ENCODE measurements at places on chromosomes 3 and 15.

- DNase-seq, result no peak
These were observed 155.6 kb downstream of the SEMA6D start for GRCh38 chr15:47872869-47873432.

DNA sequence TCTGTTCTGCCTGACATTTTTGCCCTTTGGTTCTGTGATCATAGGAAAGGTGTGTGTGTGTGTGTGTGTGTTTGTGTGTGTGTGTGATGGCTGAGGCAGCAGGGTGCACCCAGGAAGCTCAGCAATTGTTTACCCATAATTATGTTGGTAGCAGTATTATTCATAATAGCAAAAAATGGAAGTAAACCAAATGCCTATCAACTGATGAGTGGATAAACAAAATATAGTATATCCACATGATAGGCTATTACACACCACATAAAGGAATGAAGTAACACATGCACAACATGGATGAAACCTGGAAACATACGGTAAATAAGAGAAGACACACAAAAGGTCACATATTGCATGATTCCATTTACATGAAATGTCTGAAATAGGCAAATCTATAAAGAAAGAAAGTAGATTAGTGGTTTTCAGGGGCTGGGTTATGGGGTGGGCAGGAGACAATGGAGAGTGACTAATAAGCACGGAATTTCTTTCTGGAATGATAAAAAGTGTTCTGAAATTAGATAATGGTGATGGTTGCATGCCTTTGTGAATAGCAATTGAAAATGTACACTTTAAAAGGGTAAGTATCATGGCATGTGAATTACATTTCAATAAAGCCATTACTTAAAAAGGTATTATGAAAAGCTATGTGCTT is 167.2 kb downstream of the POLR2M start:
- DNase-seq, result no peak

GRCh38 chr3:14132689-14133088 is 7.8 kb downstream of the TMEM43 start:
- DNase-seq, result no peak

DNA sequence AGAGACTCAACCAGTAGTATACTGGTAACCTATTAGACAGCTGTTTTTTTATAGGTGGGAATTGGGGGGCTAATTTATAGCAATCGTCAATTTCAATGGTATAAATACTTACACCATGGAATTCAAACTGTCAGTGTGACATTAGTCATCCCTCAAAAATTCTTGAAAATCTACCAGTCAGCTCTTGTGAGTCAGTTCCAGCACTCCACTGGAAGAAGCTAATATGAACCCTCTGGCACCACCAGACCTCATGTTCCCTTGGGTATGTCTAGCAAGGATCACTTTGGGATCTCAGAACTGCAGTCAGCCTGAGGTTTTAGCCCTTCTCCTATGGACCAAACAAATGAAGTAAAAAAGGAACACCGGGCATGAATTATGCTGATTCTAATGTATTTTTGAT is 11.8 kb upstream of the UACA start:
- DNase-seq, result no peak

DNA sequence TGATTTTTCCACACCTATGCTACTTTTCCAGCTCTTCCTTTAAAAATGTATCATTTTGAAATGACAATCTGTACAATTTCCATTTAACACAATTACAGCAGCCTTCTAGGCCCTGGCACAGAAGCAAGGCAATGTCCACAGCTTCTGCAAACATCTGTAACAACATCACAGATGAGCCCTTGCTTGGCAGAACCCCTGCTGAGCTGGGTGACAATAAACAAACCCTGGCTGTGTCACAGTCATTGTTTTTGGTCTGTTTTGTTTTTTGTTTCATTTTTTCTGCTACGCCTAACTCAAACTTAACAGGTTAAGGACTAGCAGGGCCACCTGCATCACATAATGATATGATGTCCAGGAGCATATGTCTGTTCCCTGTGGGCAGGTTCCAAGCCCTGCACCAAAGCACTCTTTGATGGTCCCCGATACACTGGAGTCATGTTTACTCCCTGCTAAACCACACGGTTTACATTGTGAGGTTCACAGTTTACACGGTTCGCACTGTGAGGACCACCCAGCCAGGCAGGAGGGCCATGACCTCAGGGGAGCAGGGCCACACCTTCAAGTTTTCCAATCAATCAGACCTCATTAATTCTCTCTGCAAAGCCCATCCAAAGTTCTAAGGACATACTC is 186.8 kb upstream of the CHRNA7 start:
- DNase-seq, result no peak

- DNase-seq, result no peak
These were observed 129.2 kb upstream of the BNIP2 start for GRCh38 chr15:59818336-59818735.

GRCh38 chr15:61517776-61518175 is 288.7 kb upstream of the RORA start:
- DNase-seq, result no peak

DNA sequence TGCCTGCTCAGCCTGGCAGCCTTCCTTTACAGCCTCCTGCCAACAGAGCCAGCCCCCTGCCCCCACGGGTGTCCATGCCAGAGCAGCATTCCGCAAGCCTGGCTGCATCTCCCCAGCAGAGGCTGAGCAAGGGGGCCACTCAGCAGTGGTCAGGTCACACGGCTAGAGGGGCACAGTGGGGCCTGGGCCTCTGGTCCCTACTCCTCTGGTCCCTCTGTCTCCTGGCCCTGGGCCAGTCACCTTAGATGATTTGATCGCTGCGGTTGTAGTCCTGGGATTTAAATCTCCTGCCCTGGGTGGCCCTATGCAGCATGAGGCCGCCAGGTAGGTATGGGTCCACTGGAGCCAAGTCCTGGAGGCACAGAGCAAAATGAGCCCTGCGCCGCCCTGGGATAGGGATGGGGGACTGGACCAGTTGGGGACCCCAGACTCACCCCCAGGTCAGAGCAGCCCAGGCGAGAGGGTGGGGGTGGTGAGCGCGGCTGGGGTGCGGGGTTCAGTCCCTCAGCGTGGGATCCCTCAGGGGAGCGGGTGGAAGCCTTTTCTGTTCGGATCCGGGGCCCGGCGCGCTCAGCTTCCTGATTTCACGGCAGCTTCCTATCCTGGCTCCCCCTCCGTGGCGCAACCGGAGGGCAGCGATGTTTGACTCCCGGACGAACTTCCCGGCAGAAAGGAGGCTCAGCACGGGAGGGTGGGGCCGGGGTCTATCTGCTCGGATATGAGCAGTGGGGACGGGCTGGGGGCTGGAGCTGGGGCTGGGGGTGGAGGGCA is at the start of gene ZBTB47:
TSS of gene ZBTB47 (plus strand) at position 138 of the 771 bp plus-strand sequence. CDS start 4,659 bp downstream, outside the sequence.
- DNase-seq, result no peak

- DNase-seq, result no peak
These were observed 631.3 kb downstream of the NSUN3 start for GRCh38 chr3:94693997-94694640.

DNA sequence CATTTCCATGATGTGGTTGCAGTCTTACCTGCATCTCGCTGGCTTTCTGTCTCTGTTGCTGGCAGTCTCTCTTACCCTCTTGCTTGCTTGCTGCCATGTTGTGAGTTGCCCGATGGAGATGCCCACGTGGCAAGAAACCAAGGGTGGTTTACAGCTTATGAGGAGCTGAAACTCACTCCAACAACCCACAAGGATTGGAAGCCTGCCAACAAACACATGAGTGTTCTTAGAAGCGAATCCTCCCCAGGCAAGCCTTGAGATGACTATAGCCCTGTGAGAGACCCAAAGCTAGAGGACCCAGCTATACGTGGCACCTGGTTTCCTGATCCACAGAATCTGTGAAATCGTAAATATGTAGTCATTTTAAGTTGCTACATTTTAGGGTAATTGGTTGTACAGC is 490.9 kb upstream of the ADAMTS9 start:
- no peak for DNase-seq

- no peak for DNase-seq
These were observed 236.2 kb downstream of the NR1D2 start for GRCh38 chr3:24181256-24181655.

DNA sequence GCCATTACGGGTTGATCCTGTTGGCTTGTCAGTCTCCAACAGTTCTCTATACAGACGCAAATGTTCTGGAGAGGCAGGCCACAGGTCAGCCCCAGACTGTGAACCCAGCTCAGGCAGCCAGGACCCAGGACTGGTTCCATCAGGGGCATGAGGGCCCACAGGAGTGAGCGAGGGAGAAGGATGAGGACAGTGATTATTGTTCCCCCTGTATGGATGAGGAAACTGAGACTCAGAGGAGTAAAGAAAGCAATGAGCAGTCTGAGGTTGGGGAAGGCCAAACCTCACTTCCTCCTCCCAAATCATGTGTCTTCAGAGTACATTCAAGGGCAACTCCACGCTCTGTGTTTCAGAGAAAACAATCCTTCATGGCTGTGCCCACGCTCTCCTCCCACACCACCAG is 121.9 kb downstream of the RPLP1 start:
- no peak for DNase-seq

DNA sequence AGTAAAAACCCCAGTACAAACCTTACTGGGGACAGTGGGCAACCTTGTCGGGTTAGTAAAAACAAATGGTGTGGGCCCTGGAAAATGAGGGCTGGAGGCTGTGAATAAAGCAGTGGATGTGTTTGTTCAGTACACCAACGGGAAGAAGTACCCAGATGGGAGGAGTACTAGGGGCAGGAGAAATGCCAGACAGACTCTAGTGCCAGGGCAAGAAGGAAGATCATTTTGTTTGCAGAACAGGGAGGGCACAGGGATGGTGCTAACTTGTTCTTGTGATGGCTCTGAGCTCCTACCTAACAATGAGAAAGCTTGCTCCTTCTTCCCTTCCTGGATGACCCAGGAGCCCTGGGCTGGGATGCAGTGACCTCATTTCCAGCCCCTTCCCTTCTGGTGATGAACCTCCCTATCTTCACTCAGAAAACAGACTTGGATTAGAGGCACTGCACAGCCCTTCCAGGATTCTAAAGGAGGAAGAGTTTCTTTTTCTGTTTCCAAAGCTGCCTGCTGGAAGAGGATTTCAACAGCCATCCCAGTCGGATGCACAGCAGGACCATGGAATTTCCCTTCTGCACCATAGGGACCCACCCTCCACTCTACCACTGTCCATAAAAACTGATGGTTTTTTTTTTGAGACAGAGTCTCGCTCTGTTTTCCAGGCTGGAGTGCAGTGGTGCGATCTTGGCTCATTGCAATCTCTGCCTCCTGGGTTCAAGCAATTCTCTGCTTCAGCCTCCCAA is 6.1 kb downstream of the RASSF1 start:
- no peak for DNase-seq

DNA sequence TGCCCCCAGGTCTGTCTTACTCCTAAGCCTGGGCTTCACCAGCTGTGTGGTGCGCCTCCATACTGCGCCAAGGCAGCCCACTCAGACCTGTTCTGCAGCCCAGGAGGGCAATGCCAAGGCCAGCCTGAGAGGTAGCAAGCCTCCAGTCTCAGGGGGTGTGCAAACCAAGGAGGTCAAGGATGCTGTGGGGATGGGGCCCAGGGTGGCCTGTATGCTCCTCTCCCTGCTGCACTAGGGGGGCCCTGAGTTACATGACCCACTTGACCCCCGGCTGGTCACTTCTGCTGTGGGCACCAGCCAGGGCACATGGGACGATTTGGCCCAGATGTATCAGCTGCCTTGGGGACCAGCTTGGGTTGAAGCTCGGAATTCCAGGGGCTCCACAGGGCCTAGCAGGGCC is 70.0 kb upstream of the SLC6A6 start:
- DNase-seq, result no peak

GRCh38 chr3:59978979-59979378 is 929.2 kb upstream of the CFAP20DC start:
- no peak for DNase-seq

DNA sequence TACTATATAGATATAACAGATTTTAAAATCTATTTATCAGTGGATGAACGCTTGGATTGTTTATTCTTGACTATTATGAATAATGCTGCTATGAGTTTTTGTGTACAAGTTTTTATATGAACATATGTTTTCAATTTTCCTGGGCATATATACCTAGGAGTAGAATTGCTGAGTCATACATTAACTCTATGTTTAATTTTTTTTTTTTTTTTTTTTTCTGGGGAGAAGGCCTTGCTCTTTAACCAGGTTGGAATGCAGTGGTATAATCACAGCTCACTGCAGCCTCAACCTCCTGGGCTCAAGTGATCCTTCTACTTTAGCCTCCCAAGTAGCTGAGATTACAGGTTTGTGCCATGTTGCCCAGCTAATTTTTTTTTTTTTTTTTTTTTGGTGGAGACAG is 9.1 kb downstream of the CIDEC start:
- no peak for DNase-seq

GRCh38 chr3:122533931-122534334 is 19.2 kb upstream of the KPNA1 start:
- DNase-seq, result peak; percentile 5

GRCh38 chr3:89533275-89533674 is 425.9 kb downstream of the EPHA3 start:
- no peak for DNase-seq

- no peak for DNase-seq
These were observed 50.7 kb upstream of the C3orf49 start for GRCh38 chr3:63768386-63768785.

GRCh38 chr3:159632128-159632527 is 356.5 kb upstream of the IL12A start:
- DNase-seq, result no peak

DNA sequence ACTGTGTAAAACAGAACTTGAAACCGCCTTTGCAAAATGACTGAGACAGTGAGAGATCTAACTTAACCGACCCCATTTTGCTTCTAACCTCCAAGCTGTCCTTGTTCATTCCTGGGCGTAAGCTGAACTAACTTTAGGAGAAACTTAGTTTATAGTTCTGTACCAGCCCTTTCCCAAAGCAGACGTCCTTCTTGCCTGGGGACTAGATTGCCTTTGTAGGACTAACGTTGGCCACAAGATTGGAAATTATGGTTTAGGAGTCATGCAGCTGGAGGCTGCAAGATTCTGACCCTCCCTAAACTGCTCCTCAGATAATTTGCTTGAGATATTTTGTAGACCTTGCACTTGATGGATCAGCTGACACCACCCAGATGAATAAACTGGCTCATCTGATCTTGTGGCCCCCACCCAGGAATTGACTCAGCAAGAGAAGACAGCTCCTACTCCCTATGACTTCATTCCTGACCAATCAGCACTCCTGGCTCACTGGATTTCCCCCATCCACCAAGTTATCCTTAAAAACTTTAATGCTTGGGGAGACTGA is 219.9 kb upstream of the PROK2 start:
- no peak for DNase-seq

DNA sequence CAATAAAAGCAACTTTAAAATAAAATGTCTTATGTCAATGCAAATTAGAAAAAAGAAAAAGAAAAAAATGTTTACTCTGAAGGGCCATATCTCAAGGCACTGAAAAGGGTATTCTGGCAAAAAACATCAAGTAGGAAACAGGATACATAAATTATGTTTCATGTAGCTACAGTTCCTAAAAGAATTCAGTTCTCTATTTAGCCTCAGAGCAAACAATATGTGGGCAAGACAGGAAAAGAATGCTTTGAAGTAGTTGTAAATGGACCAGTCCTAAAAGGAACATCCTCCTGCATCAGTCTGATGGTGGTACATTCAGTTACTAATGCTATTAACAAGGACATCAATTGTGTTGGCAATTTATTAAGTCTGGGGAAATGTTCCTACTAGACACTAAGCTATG is 8.1 kb downstream of the COMMD2 start:
- no peak for DNase-seq

- DNase-seq, result no peak
These were observed 444 bp upstream of the ABHD14A start for GRCh38 chr3:51974277-51974962.

Measured in activated gamma-delta T cell treated with Interleukin-2 at 50 U/mL for 16 hours (primary cell).